NCI-H187 (cell line): ENCODE measurements at places on chromosomes 3 and 15.

- no peak for DNase-seq
Observed at GRCh38 chr15:94602754-94603470, 371.6 kb downstream of the MCTP2 start.

DNA sequence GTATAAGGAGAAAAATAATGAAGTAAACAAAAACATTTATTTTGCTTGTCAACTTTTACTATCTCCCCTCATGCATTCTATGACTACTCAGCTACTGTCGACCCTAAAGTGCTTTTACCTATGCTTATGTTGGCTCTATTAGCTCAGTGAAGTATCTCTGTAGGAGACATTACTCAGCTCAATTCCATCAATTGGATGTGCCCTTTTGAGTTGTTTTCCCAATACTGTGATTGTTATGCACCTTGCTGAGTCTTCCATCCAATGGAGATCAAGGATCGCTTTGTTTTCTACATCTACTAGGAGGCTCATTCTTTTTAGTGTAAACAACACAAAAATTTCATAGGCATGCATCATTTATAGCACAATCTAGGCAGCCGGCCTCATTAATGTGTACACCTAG, 403.8 kb upstream of the ARL6 start:
- no peak for DNase-seq

DNA sequence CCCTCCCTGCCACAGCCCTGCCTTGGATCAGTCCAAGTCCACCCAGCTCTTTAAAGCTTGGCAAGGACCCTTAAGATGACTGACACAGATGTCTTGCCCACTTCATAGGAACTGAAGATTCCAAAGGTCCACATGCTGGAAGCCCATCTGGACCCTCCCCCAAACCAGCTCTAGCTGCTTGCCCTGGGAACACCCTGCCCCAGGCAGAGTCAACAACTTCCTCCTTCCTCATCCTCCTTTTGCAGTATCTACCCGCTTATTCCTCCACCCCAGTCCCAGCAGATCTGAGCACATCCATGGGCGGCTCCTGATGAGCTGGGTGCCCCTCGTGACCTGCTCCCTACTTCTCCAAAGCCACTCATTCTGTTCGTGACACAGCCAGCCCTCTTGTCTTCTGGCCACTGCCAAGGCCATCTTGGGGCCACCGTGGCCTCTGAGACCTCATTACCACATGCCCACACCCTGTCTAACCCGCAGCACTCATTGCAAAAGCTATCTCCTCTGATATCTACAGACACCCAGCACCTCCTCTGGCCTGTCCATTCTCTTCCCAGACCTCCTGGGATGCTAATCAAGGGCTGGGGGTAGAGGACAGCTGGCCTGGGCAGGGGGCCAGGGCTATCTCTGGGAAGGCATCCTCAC, 2.0 kb upstream of the PFKFB4 start:
- no peak for DNase-seq

DNA sequence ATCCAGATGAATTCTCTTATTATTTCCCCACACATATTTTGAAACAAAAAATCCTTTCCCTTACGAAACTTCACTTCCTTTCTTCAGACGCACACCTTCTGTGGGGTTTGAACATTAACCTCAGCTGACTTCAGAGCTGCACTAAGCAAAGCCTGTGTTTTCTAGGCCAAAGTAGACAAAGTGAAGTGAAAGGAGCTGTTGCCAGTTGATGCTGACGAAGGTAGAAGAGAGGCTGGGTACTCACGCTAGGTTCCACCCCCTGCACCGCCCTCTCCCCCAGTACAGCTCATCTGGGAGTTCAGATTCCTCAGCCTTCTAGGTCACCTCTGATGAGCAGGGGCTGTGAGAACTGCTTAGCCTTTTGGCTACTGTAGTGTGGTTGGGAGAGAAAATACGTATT, 24.1 kb downstream of the DUT start:
- DNase-seq = no peak

GRCh38 chr15:37618353-37618752, 316.1 kb upstream of the TMCO5A start:
- no peak for DNase-seq

GRCh38 chr3:171743327-171744157, 66.7 kb downstream of the PLD1 start:
- no peak for DNase-seq

- no peak for DNase-seq
Observed at GRCh38 chr3:188191460-188191859, 37.5 kb downstream of the LPP start.

DNA sequence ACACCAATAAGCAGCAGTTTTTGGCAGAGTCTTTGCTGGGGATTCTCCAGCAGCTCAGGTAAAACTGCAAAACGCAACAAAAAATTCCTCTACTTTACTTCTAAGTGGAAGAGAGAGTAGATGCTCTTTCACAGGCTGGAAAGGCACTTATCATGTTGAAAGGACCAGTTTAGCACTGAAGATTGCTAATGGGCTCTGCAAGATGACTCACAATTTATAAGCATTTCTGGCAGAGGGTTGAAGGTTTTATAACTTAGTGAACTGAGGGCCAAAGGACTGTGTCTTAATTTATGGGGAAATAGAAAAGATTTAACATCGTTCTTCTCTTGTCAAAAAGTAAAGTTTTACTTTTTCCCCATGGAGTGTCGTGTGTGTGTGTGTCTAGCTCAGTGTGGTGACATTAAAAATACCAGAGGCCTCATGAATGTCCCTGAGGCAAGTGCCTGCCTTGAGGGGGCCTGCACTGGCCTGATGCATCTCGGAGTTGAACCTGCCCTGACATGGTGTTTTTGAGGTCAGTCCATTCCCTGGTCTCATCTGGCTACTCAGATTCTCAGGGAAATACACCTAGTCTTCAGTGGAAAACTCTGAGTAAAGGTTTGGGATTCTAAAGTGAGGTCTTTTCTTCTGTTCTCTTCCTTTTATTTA, 1092.0 kb downstream of the NAALADL2 start:
- DNase-seq = no peak
